RWPE2 (cell line): ENCODE measurements at places on chromosomes 4 and X.

GRCh38 chrX:41033299-41033698 is 51.9 kb upstream of the USP9X start:
- DNase-seq: no peak

GRCh38 chrX:109600237-109600651 is 24.7 kb downstream of the KCNE5 start:
- no peak for DNase-seq

DNA sequence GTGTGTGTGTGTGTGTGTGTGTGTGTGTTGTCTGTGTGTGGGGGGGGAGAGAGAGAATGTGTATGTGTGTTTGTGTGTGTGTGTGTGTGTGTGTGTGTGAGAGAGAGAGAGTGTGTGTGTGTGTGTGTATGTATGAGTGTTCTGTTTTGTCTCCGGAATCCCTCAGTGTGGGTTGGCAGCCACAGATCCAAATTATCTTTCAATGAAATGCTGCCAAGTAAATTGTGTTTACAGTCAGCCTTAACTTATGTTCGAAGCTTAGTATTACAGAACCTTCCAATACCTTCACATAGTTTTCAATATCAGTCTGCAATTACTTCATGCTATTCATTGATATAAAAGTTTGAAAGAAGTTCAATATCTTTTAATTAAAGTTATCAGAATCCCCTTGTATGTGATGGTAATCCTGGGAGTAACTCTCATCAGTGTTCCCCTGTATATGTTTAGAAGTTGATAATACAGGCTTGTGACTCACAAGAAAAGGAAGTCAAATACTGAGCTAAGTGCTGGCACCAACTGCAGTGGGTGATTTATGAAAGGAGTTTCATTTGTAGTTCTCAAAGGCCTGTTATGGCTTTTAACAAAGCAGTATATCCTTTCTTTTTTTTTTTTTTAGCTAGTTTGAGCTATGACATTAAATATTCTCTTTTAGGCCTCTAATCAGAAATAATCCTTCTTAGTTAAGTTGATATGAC is 51.6 kb upstream of the HTR2C start:
- no peak for DNase-seq

GRCh38 chrX:152904151-152905080 is 6.5 kb downstream of the ZNF185 start:
- DNase-seq: no peak

- DNase-seq: no peak
These were observed 88.6 kb downstream of the HPRT1 start for GRCh38 chrX:134548257-134549201.

DNA sequence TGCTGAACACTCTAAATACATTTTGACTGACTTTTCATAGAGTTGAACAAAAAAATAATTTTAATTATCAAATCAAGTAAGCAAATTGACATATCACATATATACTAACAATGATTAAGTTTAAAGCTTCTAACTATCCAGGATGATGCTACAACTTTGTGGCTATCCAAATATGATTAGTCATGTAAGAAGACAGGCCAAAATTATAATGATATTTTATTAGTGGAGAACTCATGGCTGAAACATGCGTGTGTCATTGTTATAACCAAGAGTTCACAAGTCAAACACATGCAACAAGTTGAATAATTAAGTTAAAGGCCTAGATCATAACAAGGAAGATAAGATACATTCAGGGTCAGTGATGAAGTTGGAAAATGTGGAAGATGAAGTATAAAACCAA is 346.8 kb downstream of the FSTL5 start:
- no peak for DNase-seq

DNA sequence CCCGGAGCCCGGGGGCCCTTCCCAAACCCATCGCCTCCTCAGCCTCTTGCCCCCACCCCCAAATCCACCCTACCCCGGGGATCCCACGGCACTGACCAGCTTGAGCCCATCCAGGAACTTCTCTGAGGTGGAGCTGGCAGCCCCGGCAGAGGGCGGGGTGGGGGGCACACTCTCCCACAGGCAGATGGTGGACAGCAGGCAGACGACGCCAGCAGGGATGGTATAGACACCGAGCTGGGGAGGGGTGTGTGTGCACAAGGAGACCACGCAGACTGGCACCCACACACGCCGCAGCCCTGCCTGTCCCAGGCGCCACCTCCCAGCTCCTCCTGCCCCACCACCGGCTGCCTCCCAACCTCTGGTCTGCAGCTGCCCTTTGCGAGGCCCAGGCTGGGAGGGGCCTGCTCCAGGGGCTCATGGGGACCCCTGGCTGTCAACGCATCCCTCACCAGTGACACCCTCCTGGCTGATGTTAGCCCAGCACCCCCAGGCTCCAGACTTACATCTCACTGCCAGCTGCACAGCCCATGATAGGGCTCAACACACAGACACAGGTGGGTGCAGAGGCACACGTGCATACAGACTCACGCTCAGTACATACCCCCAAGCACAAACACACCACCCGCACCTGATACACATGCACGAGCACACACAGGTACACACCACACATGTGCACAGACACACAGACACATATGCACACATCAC is 4.2 kb downstream of the SLC49A3 start:
- peak; percentile 68 for DNase-seq

GRCh38 chrX:20144491-20144890 is 2.9 kb upstream of the EIF1AX start:
- DNase-seq: no peak

DNA sequence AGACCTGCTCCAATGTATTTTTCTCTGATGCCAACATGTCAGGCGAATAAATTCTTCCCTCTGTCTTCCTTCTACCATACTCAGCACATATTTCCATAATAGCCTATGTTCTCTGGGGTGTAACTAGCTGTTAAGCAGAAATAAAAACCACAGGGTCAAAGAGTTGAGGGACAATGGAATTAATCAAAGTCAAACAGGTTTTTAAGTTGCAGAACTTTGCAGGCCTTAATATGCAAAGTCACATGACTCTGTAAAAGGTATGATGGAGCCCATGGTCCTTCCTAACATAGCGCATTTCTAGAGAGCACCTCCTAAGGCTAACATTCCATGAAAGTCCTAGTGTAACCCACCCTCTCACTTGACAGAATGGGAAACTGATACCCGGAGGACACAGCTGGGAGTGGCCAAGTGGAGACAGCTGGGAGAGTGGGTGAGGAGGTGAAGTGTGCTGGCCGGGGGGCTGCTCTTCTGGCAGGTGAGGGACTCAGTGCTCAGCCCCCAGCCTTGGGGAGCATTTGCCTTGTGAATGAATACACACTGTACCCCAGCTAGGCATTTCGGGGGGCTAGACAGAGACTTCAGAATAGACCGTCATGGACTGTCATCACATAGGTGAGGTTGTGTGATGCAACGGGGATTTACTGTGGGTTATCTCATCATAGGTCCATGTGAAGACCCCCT is 8.4 kb upstream of the SORCS2 start:
- DNase-seq: peak; percentile 14

GRCh38 chr4:112951362-112952312 is 97.8 kb upstream of the ANK2 start:
- no peak for DNase-seq

- no peak for DNase-seq
These were observed 27.1 kb downstream of the IGFBP7 start for GRCh38 chr4:57083090-57083489.

DNA sequence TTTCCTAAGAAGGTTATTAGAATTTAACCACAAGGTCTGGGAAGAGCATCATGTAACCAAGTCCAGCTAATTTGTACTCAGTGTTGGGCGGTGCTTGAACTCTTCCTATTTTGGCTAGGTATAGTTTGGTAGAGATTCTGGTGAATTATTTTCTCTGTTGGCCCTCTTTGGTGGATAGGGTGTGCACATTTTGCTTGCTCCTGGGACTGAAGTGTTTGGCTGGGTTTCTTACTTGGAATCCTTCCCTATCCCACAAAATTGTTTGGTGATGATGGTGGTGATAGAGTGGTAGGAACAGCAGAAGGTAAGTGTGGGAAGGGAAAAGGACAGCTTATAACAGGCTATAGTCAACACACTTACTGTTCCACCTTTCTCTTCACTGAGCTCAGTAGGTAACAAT is 194.8 kb upstream of the GPC4 start:
- no peak for DNase-seq

GRCh38 chr4:48899950-48900349 is 6.6 kb downstream of the OCIAD2 start:
- DNase-seq: no peak

DNA sequence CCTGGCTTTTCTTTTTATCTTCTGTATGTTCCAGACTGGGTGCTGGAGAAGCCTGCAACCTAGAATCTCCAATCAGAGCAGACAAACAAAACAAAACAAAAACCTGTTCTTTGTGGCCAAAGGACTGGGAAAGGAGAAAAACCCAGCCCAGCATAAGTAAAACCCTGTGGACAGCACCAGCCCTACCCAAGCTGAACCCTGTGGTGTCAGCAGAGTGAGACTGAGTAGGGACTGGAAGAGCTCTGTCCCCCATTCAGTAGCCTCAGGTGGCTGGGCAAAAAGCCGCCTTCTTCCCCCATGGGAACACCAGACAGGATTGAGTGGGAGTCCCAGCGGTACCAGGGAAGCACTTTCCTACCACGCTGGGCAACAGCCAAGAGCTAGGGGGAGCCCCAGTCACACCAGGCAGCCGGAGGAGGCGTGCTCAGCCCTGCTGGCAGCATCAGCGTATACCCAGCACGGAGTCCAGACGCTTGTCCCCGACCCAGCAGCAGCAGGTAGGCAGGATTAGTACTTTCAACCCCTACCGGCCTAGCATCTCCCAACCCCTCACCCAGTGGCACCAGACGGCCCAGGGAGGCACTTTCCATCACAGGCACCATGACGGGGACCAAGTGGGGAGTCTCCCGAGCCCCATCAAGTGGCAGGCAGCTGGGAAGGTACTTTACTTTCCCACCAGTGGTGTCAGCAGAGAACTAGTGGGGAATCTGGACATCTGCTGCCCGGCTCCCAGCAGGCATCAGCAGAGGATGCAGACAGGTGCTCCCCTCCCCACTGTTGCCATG is 8.6 kb upstream of the JADE3 start:
- DNase-seq: peak; percentile 55

- no peak for DNase-seq
These were observed 111.9 kb downstream of the GABRB1 start for GRCh38 chr4:47143261-47143660.

GRCh38 chr4:133683967-133684366 is 517.6 kb downstream of the PABPC4L start:
- DNase-seq: no peak

DNA sequence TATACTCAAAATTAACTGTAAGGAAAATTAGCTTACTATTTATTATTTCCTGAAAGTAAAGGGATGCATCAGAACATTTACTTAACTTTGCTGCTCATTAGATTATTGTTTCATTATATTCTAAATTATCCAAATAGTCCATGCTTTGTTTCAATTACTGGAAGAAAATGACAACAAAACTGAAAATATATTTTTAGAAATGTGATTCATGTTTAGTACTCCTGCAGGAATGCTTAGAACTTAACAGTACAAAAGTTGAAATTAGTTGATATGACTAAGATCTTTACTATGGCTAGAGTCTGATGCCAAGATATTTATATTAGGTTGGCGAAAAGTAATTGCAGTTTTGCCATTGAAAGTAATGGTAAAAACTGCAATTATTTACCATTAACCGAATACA is 660.5 kb upstream of the PABPC4L start:
- DNase-seq: no peak

DNA sequence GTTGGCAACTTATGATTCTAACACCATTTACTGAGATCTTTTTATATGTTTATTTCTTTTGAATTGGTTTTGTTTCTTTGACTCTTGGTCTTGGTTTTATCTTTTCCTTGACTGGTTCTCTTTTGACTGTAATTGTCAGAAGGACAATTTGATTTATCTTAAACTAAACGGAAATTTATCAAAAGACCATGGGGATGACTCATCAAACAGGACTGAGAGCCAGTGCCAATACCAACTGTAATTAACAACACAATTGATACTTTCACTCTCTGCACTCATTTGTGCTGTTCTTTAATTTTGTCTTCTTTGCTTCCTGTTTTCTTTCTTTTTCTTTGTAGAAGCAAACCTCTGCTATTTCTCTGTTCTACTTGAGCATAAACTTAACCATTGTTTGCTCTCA is 776.8 kb downstream of the CCSER1 start:
- DNase-seq: no peak

DNA sequence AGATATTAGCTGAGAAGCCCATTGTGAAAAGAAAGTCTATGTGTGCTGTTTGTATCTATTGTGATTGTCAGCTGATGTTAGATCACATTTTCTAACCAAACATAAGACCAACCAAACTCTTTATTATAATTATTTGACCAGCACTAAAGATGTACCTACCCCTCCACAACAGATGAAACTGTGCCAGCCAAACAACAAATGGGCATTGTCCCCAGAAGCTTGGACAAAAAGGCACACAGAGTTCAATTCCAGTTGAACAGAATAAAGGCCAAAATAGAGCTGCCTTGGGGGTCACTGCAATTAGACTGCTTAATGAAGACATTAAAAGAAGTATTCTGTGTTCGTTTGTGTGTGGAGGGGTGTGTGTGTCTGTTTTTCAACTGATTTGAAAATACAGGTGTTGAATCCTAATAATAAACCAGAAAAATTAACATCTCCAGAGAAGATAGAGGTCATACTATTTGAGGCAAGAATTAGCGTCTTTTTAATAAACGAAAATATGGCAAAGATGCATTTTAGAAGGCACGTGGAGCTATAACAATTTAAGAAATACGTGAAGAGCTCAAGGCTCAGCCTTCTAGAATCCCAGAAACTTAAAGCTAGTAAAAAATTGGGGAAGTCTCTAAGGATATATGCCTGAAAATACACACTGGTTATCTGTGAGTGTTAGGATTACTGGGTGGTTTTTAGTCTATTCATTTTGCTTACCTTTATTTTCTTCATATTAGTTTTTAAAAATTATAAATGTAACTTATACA is 2.2 kb downstream of the SPP1 start:
- no peak for DNase-seq

DNA sequence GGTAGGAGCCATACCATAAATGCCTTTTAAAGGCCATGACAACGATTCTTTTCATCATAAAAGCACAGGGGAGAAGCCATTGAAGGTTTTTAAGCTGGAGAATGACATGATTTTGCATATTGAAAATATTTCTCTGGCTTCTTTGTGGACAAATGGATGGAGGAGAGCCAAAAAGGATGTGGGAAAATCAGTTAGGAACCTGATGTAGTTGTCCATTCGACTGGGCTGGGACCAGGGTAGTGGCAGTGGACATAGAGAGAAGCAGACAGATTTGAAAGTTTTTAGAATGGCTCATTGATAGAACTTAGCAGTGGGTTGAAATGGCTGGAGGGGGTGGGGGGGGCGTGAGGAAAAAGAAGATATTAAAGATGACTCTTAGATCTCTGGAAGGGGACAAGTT is 19.7 kb upstream of the MSN start:
- DNase-seq: no peak

GRCh38 chr4:49036528-49036927 is 50.5 kb downstream of the CWH43 start:
- DNase-seq: no peak
